Endothelial cell of umbilical vein (primary cell): ENCODE measurements at places on chromosomes 16 and 17. TPM values are rescaled to one million over a fixed set of nuclear protein-coding genes. Genes with fewer than 3 reads are reported as not detected.

GRCh38 chr16:50600582-50601283 is 52.5 kb downstream of the NKD1 start:
- H3K36me3 ChIP-seq = no peaks in the 10 kb centered on the region
- no peaks in the 10 kb centered on the region for H3K4me1 ChIP-seq
- DNase-seq = no peak
- H3K27ac ChIP-seq = no peak overlapping the region

GRCh38 chr16:54334208-54334607 is 47.6 kb upstream of the IRX3 start:
- H3K36me3 ChIP-seq = no peaks in the 10 kb centered on the region
- H3K27ac ChIP-seq = no peak overlapping the region
- H3K4me3 ChIP-seq = no peak overlapping the region
- DNase-seq = no peak
- H3K27me3 ChIP-seq = no peaks in the 10 kb centered on the region

- no peak for DNase-seq
- H3K4me1 ChIP-seq = no peaks in the 10 kb centered on the region
- H3K27ac ChIP-seq = no peak overlapping the region
These were observed 10.2 kb upstream of the JPT2 start for GRCh38 chr16:1667916-1668315.

GRCh38 chr16:13919330-13919682 is 648 bp upstream of the ERCC4 start:
- H3K27ac ChIP-seq = no peak overlapping the region
- peaks cover 3% of the 10 kb centered on the region for H3K27me3 ChIP-seq
- no peak overlapping the region for H3K4me3 ChIP-seq
- H3K36me3 ChIP-seq = peaks cover 2% of the 10 kb centered on the region
- H3K4me1 ChIP-seq = peaks cover 10% of the 10 kb centered on the region
- no peak for DNase-seq

- peak; percentile 48 for DNase-seq
- H3K36me3 ChIP-seq = no peaks in the 10 kb centered on the region
- no peaks in the 10 kb centered on the region for H3K27me3 ChIP-seq
- no peak overlapping the region for H3K4me3 ChIP-seq
These were observed 10.5 kb downstream of the PPM1D start for GRCh38 chr17:60610473-60610872.

- H3K36me3 ChIP-seq = no peaks in the 10 kb centered on the region
- H3K27me3 ChIP-seq = no peaks in the 10 kb centered on the region
- H3K4me1 ChIP-seq = peaks cover 15% of the 10 kb centered on the region
- DNase-seq = no peak
- no peak overlapping the region for H3K4me3 ChIP-seq
These were observed 11.2 kb upstream of the DNAH17 start for GRCh38 chr17:78588258-78589030.

GRCh38 chr16:28499854-28500253 is 5.4 kb downstream of the APOBR start:
- no peak overlapping the region for H3K4me3 ChIP-seq
- no peaks in the 10 kb centered on the region for H3K27me3 ChIP-seq
- no peak overlapping the region for H3K27ac ChIP-seq
- H3K36me3 ChIP-seq = no peaks in the 10 kb centered on the region
- DNase-seq = no peak

GRCh38 chr16:69276148-69277115 is 34.7 kb upstream of the VPS4A start:
- H3K4me1 ChIP-seq = no peaks in the 10 kb centered on the region
- H3K36me3 ChIP-seq = no peaks in the 10 kb centered on the region
- no peak overlapping the region for H3K27ac ChIP-seq
- no peaks in the 10 kb centered on the region for H3K27me3 ChIP-seq

GRCh38 chr16:86663685-86664521 is 85.6 kb downstream of the FOXL1 start:
- peak; percentile 39 for DNase-seq
- H3K27me3 ChIP-seq = no peaks in the 10 kb centered on the region
- peak overlapping the region; percentile 95 for H3K27ac ChIP-seq
- no peaks in the 10 kb centered on the region for H3K36me3 ChIP-seq
- no peak overlapping the region for H3K4me3 ChIP-seq

DNA sequence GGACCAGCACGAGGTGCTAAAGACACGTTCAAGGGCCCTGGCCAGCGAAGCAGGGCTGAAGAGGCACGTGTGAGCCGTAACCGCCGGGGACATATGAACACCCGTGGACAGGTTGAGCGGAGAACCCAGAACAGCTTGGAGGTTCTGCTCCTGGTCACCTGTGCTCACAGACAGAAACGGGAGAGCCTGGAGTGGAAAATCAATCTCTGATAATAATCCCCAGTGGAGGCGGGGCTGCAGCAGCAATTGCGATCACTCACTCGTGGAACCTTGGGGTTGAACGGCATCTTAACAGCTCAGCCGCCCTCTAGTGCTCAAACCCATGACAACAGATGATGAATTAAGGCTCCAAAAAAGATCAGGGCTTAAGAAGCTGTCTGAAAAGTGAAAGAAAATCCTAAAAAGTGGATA is 25.6 kb downstream of the WIPI1 start:
- H3K27ac ChIP-seq = no peak overlapping the region
- peak; percentile 27 for DNase-seq
- no peaks in the 10 kb centered on the region for H3K27me3 ChIP-seq
- no peak overlapping the region for H3K4me3 ChIP-seq
- H3K36me3 ChIP-seq = peaks cover 18% of the 10 kb centered on the region

DNA sequence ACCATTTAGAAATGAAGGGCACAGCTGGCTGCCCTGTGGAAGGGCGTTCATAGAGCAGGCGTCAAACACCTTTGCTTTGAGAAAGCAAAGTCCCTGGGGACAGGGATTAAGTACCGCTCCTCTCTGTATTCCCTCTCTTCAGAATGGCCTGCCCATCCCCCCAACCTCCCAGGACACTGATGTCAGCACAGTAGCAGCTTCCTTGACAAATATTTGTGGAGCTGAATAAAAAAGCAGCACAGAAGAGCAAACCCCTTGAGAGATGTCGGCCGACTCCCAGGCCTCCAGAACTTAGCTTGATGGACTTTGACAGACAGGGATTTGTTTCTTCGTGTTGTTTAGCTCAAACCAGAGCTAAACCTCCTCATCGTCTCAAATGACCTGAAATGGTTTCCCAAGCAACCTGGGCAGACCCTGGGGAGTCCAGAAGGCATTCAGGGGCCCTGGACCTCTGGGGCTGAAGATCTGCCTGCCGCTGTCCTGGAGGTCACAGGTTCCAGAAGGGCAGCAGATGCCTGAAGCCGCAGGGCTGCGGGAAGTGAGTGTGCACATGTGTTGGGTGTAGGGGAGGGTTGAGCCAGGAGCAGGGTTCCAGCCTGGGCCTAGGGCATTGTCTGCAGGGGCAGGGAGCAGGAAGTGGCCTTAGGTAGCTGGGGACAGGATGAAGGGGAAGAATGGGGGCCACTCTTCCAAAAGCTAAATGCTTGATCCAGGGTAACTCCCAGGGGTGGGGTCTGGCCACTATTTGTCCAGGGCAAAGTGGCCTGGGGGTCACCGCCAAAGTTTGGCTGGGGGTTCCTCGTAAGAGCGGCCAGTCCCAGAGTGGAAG is 42.3 kb upstream of the NKD1 start:
- no peak overlapping the region for H3K4me3 ChIP-seq
- H3K27me3 ChIP-seq = no peaks in the 10 kb centered on the region
- no peaks in the 10 kb centered on the region for H3K36me3 ChIP-seq
- no peaks in the 10 kb centered on the region for H3K4me1 ChIP-seq
- H3K27ac ChIP-seq = no peak overlapping the region

DNA sequence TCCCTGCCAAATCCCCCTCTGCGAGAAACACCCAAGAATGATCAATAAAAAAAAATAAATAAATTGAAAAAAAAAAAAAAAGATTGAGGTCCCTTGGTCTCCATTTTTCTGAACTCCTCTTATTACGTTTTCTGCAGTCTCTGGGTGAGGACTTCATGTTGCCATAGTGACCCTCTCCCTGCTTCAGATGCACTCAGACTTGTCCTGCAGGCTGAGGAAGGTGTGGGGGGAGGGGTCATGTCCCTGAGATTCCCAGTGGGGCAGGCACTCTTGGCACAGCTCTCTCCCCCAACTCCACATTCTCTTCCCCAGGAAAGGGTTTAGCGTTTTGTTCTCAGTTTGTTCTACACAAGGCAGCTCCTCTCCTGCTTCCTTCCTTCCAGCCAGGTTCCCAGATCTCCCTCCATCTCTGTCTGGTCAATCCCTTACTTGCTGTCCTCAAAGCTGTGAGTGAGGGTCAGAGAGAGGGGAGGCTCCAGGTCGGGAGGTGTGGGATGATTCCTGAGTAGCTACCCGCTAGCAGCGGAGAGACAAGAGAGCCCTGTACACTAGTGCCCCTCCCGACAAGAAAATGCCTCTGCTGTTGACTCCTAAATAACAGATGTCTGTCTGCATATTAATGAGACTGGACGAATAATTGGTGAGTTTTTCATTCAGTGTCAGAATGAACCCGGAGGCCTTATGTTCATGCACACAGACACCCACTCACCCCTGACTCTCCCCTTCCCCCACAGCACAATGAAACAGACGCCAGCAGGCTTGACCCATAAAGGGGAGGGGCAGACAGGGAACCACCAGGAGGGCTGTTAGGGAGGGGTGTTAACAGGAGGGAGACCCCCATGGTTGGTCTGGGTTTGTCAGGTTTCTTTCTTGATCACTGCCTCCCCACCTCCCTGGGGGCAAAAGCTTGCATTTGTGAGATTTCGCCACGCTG is 9.2 kb downstream of the RND2 start:
- peaks cover 1% of the 10 kb centered on the region for H3K27me3 ChIP-seq
- no peak overlapping the region for H3K4me3 ChIP-seq
- no peak for DNase-seq
- no peaks in the 10 kb centered on the region for H3K4me1 ChIP-seq
- no peaks in the 10 kb centered on the region for H3K36me3 ChIP-seq

GRCh38 chr17:19753661-19754463 is 5.8 kb upstream of the ALDH3A1 start:
- H3K4me1 ChIP-seq = peaks cover 18% of the 10 kb centered on the region
- H3K27ac ChIP-seq = peak overlapping the region; percentile 94
- no peaks in the 10 kb centered on the region for H3K36me3 ChIP-seq
- no peak for DNase-seq

DNA sequence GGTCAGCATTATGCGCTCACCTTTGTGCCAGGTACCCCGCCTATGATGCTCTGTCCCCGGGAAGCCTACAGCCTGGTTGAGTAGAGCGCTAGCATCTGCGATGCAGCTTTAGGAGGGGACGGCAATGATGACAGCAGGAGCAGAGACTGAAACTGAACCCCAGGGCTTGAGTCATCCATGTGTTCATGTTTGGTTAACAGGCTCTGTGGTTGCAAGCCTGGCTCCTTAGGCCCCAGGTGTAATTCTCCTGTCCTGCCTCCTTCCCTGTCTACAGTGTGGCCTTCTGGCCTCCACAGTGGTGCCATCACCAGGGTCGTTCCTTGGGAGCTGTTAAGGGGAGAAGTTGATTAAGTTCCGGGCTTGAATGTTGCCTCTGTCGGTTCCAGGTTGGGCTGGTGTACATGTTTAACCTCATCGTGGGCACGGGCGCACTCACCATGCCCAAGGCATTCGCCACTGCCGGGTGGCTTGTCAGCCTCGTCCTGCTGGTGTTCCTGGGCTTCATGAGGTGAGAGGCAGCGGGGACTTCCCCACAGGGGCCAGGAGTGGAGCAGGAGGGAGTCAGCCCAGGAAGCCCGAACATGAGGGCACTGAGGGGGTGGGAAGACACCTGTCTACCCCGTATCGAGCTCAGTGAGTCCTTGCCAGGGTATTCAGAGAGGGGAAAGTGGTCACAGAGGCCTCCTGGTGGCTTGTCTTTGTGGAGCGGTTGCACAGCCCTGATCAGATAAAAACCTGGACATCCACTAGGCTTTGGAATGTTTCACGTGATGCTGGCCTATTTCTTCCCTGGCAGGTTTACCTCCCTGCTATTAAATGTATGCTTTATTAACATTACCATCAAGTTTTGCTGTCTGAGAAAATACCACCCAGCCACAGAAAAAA is 9.2 kb upstream of the NAT9 start:
- no peak for DNase-seq
- H3K27me3 ChIP-seq = no peaks in the 10 kb centered on the region
- no peak overlapping the region for H3K4me3 ChIP-seq
- no peak overlapping the region for H3K27ac ChIP-seq

DNA sequence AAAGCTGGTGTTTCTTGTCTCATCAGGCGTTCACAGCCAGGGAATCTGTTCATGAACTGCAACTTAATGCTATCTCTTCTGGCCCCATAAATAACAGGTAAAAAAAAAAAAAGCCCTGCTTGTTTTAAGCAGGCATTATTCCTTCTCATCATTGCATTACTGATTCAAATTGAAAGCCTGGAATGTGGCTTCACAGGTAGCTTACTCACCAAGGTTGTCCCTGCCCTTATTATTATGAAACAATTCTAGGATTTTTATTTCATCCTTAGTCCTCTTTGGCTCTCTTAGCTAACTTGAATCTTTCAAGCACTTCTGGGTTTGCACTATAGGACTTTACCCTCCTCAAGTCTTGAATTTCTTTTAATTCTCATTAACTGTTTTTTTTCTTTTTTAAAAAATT is 113.3 kb downstream of the CNTNAP4 start:
- no peak for DNase-seq
- no peaks in the 10 kb centered on the region for H3K4me1 ChIP-seq
- no peak overlapping the region for H3K4me3 ChIP-seq
- no peak overlapping the region for H3K27ac ChIP-seq

DNA sequence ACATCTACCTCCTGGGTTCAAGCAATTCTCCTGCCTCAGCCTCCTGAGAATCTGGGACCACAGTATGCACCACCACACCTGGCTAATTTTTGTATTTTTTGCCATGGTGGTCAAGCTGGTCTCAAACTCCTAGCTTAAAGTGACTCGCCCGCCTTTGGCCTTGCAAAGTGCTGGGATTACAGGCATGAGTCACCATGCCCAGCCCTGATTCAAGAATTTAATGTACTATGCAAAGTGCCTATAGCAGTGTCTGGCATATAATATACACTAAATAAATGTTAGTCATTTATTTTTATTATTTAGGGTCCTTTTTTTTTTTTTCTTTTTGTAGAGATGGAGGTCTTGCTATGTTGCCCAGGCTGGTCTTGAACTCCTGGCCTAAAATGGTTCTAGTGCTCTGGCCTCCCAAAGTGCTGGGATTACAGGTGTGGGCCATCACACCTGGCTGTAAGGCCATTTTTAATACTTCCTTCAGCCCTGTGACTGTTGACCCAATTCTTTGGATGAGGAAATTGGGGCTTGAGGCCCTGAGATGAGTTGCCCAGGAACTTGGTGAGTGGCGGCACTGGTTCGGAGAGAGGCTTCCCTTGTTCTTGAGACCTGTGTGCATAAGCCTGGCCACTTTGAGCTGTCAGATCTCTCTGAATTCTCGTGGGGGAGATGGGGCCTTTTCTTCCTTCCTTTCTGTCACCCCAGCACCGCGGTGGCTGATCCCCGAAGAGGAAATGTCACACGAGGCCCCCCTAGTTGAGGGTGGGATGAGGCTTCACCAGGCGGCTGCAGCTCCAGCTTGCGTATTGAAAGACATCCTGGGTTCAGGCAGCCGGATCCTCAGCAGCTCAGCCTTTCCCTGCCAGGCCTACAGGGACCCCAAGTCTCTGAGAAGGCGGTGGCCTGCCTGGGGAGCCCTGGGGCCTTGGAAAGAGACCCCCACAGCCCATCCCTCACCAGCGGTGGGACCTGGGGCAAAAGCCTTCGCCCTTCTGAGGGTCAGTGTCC is 38.7 kb downstream of the LAT start:
- H3K27me3 ChIP-seq = no peaks in the 10 kb centered on the region
- H3K27ac ChIP-seq = no peak overlapping the region
- no peaks in the 10 kb centered on the region for H3K4me1 ChIP-seq
- no peak for DNase-seq
- no peak overlapping the region for H3K4me3 ChIP-seq

STX1B gene
- 0.07 and 0.11 TPM in 2 replicates for total RNA-seq

MIEF2 gene
- 8.3 and 8.5 TPM in 2 replicates for total RNA-seq

CPSF4L gene
- total RNA-seq = not detected in 2 replicates

NOL3 gene
- total RNA-seq = 14.4 and 19.4 TPM in 2 replicates

FBXW10 gene
- not detected in 2 replicates for total RNA-seq

CA5A gene
- total RNA-seq = not detected in 2 replicates
